Fibroblast of skin of left biceps (primary cell): ENCODE measurements at places on chromosomes 5 and 9.

- DNase-seq, result no peak
Measured at GRCh38 chr9:72952914-72953313, at the start of gene ALDH1A1. Gene ALDH1A1 (minus strand): TSS chr9:72953053. CDS start chr9:72953000, 53 bp downstream.

DNA sequence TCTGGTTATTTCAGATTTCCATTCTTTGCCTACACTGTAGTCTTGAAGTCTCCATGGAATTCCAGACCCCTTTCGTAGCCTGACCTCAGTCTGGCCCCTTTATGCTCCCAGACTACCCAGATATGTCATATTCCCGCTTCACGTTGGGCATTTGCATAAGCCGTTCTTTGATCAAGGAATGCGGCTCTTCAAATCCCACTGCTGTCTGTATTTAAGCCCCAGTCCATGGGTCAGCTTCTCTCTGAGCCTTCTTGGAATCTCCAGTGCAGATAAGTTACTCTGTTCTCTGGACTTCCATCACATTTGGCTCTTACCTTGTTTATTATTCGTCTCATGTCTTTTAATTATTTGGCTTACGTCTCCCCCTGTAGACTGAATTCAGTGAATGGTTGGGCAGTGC lies 97.4 kb downstream of the PARP8 start:
- DNase-seq, result no peak

DNA sequence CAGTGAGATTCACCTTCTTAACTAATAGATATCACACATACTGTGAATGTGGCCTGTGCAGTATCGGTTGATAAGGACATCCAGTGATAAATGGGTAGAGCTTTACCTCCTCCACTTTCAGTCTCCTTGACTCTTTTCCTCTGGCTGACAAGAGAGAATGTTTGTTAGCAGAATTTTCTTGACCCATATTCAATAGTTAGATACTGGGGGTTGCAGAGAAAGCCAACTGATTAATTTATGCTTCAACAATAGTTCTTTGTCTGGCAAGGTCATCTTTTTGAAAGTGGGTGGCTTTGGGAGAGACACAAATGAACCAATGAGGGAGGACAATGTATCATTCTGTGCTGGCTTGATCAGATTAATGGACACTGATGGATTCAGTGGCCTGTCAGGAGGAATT lies 30.3 kb downstream of the TTC23L start:
- DNase-seq, result no peak

GRCh38 chr5:106656821-106657220 lies 1013.9 kb downstream of the EFNA5 start:
- DNase-seq, result no peak
